ENCODE measurements at places on chromosomes 7 and 10.

DNA sequence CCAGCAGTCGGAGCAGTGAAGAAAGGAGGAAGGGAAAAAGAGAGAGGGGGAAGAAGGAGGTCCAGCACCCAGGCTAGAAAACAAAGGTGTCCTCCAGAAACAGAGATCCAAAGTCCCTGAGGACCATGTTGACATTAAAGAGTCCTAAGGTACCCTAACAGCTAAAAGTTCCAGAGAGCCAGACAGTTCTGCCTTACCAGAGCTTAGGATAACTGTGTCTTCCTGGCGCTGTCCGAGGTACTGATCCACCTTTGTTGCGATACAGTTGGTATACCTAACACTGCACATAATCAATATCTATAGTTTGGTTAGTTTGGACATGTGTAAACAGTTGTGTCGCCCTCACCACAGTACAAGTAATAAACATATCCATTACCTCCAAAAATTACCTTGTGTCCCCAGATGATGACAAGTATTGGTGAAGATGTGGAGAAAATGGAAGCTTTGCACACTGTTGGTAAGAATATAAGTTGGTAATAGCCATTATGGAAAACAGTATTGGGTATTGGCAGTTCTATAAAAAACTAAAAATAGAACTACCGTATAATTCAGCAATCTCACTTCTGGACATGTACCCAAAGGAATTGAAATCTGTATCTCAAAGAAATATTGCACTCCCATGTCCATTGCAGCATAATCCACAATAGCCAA is 59.8 kb downstream of the GRID1 start:
- no peak for DNase-seq

- DNase-seq: peak; percentile 84
These were observed 7.8 kb downstream of the NOD1 start for GRCh38 chr7:30470771-30471170.

DNA sequence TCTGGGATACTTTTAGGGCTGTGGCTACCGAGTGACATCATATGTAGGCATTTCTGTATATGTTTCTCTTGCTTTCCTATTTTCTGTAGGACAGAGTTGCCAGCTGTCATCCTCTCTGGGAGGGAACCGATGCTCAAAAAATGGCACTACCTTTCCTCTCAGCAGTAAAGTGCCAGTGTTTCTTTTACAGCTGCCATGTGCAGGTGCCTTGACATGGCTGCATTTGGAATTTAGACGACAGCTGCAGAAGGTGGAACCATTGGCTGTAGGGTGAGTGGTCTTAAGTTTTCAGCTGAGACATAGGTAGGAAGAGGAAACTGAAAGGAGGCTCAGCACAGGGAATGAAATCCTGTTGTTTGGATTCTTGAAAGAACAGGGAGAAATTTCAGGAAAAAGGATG is 20.2 kb upstream of the RPA3 start:
- DNase-seq: peak; percentile 76

DNA sequence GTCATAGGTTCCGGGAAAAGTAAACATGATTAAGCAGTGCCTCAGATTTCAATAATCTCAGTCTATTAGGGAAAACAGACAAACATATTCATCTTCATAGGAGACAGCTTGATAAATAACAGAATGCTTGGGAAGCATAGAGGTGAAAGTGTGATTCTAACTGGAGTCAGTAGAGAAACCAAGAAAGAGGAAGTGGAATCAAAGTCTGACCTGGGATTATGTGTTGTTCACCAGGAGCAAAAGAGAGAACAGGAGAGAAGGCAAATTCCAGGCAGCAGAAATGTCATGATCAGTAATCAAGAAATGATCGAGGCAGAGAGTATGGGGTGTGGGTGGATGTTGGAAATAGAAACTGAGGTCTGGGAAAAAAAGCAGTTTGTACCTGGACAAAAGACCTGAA is 43.7 kb downstream of the DGKB start:
- peak; percentile 53 for DNase-seq

GRCh38 chr10:99869581-99870122 is 87.2 kb downstream of the ABCC2 start:
- no peak for DNase-seq

DNA sequence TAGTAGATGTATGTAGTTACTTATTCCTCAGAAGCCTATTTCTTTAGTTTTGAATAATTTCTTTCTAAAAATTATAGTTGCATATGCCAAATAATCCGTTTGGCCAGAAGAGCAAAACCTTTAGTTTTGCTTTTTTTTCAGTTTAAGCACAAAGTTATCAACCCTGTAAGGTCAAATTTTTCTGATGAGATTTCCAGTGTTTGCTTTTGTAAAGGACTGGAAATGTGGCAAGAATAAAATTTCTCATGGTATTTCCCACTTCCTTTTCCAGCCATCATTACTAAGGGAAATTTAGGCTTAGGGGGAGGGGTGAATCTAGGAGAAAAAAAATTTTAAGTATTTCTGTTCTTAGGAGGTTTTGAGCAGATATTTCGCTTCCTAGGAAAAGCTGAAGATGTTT is 7.6 kb downstream of the CALD1 start:
- no peak for DNase-seq

GRCh38 chr10:5543623-5544022 is 18.9 kb downstream of the CALML3 start:
- DNase-seq: no peak

- no peak for DNase-seq
These were observed 147.1 kb upstream of the PRSS1 start for GRCh38 chr7:142602183-142602582.

GRCh38 chr10:62993121-62993520 is 140.0 kb upstream of the NRBF2 start:
- DNase-seq: no peak

- DNase-seq: no peak
These were observed 13.8 kb downstream of the MTERF1 start for GRCh38 chr7:91866599-91867148.

GRCh38 chr7:127683776-127684681 is 32.0 kb downstream of the SND1 start:
- peak; percentile 69 for DNase-seq

DNA sequence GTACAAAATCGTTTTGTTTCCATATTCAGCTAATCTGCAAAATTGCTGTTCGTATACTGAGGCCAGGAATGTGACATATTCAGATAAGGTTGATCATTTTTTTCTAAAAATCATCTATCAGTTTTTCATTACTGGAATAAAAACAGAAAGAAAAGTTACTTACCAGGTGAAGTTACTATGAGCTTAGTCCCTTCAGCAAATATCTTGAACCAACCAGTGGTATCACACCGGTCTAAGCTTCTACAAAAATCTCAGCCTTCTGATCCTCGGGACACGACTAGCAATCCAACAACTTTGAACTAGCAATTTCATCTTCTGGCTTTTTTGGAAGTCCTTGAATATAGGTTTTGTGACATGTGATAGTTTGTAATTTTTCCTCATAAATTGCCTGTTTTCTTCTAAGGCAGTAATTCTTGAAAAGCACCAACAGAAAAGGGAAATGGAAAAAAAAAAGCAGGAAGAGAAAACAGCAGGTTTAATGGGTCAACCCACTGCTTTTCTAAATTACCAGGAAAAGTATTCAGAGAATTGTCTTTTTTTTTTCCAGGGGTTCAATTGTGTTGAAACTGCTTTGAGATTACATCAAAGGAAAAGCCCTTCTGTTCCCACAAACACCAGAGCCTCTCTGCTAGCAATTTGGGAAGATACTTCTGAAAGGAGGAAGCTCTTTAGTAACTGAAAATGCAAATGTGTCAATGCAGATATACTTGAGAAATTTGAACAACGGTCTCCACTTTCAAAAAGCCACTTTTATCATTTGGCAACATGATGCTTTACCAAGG is 2.9 kb upstream of the TARP start:
- no peak for DNase-seq

DNA sequence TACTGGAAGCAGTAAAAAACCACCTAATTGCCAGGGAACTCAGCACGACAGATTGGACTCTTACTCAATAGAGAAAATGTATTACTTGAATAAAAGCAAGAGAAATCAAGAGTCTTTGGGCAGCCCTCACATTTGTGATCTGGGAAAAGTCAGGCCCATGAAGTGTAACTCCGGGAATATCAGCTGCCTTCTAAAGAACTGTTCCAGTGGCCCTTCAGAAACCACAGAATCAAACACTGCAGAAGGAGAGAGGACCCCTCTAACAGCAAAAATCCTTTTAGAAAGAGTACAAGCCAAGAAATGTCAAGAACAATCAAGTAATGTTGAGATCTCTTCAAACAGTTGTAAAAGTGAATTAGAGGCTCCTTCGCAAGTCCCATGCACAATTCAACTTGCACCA is 540.0 kb upstream of the TEX47 start:
- no peak for DNase-seq

GRCh38 chr10:119189811-119190282 is 11.2 kb upstream of the PRDX3 start:
- no peak for DNase-seq

Data from NCI-H1105 treated with DMSO at 0.1 percent for 48 hours (cell line).